ENCODE measurements at places on chromosomes 1 and 21.

GRCh38 chr1:80158771-80159170, 1152.2 kb upstream of the ADGRL4 start:
- no peak for DNase-seq

DNA sequence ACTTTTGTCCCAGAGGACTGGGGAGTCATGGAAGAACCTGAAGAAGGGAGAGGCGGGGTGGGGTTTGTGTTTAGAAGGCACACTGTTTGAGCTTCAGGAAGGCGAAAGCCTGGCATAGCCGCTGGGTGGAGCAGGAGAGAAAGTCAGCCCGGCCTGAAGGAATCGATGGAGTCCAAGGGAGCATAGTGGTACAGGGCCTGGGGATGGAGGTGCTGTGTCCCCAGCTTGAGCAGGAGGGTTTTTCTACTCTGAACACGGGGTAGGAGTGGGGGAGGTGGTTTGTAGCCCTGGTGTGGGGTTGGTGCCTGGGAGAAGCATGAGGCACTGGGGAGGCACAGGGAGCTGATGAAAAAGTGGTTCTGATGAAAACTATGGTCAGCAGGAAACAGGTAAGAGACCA, 4.7 kb upstream of the CCDC24 start:
- no peak for DNase-seq

- no peak for DNase-seq
Measured at GRCh38 chr1:94676686-94677085, 135.1 kb upstream of the F3 start.

GRCh38 chr1:37995751-37996345, 6.0 kb upstream of the SF3A3 start:
- peak; percentile 86 for DNase-seq

GRCh38 chr1:234431255-234431654, 47.7 kb downstream of the TARBP1 start:
- DNase-seq: no peak

DNA sequence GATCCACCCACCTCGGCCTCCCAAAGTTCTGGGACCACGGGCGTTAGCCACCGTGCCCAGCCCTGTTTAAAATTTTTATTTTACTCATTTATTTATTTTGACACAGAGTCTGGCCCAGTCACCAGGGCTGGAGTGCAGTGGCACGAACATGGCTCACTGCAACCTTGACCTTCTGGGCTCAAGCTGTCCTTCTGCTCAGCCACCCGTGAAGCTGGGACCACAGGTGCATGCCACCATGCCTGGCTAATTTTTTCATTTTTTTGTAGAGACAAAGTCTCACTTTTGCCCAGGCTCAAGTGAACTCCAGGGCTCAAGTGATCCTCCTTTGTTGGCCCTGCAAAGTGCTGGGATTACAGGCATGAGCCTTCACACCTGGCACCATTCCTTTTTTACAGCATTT, 27.5 kb upstream of the DNAJC6 start:
- no peak for DNase-seq

DNA sequence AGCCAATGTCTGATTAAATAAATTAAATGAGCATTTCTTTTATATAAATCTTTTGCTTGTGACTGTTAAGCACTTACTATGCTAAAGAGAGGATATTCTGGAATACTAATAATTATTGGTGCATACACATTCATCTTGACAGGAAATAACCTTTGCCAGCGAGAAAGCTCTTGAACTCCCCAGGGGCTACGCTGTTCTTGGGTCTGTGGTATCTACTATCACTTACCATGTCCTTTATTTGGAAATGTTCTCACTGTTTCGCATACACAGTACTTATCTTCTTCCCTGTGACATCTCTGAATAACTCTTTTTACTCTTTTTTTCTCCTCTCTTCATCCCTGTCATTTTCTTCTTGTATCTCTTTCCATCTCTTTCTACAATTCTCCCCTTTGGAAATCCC, 178.7 kb downstream of the GABPA start:
- DNase-seq: no peak

DNA sequence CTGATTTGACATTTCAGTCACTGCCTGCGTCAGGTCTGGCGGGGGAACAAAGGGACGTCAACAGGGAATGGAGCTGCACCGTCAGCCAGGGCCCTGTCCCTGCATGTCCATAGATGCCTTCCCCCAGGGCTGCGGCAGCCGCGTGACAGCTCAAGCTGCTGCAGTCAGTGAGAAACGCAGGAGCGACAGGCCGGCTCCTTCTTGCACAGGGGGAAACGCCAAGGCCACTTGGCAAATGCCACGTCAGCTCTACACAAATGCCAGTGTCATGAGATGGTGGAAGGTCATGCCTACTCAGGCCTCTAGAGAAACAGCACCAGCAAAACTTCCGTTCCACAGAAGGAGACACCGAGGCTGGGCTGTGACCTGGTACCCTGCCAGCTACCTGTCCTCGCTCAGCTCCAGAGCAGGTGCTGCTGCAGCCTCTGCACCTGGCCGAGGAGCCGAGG, 37.7 kb downstream of the SYF2 start:
- DNase-seq: no peak

DNA sequence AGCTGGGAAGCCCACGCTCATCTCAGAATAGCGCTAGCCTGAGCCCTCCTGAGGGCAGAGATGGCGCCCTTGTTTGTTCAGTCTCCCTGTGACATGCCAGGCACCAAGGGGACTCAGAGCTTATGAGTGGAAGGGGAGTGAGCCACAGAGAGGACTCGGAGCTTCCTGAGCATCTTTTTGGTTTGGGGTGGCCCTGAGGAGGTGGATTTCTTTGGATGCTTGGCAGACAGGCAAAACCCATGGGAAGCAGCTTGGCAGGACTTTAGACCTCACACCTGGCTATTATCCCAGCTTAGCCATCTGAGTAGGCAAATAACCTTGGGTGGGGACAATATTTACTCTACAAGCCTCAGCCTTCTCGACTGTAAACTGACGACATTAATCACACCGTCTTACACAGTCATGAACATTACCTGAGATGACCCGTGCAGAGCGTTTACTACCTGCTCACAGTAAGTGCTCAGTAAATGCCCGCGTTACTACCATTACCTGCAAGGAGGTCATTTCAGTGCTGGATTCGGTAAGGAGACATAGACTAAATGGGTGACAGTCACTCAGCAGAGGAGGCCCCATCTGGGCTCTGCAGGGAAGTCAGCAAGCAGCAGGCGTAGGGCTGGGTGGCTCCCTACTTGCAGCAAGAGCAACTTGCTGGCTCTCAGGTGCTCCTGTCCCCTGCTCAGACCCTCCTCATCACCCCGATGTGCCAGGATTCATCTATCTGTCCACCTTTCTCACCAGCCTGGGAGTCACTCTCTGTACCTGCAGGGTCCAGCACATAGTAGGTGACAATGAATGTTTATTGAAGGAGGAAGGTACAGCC, 54.9 kb downstream of the KLHDC7A start:
- no peak for DNase-seq

DNA sequence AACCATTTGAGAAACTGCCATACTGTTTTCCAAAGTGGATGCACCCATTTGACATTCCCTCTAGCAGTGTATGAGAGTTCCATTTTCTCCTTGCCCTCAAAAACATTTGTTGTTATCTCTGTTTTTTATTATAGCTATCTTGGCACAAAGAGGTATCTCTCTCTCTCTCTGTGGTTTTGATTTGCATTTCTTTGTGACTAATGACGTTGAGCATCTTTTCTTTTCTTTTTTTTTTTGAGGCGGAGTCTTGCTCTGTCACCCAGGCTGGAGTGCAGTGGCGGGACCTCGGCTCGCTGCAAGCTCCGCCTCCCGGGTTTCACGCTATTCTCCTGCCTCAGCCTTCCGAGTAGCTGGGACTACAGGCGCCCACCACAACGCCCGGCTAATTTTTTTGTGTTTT, 17.4 kb upstream of the ZMYM6 start:
- no peak for DNase-seq

- DNase-seq: no peak
Measured at GRCh38 chr1:68485431-68486022, 11.4 kb downstream of the DEPDC1 start.

Measured in ovary (tissue), 10 donors.